Left kidney (tissue), 8 donors: ENCODE measurements at places on chromosomes 5 and 9. TPM values are rescaled to one million over a fixed set of nuclear protein-coding genes. Genes with fewer than 3 reads are reported as not detected.

Gene NEUROG1
- not detected for polyA plus RNA-seq

Gene C5orf52
- polyA plus RNA-seq: not detected

Gene OR1Q1
- polyA plus RNA-seq: not detected

Gene GRM6
- 1.9 TPM for polyA plus RNA-seq

Gene STPG3
- 1.5 TPM for polyA plus RNA-seq

Gene DNAJB5
- polyA plus RNA-seq: 9.3 TPM

Gene PCDHGA4
- polyA plus RNA-seq: 2.6 TPM

Gene SLCO6A1
- not detected for polyA plus RNA-seq

Gene PDZD2
- 22.1 TPM for polyA plus RNA-seq

Gene F12
- 14.6 TPM for polyA plus RNA-seq

Gene IFNW1
- not detected for polyA plus RNA-seq

Gene NAIP
- 47.2 TPM for polyA plus RNA-seq

Gene PCDHB7
- 4.5 TPM for polyA plus RNA-seq

Gene CDX1
- 0.45 TPM for polyA plus RNA-seq

Gene TAF11L10
- polyA plus RNA-seq: not detected

Gene TSSK1B
- 0.12 TPM for polyA plus RNA-seq

Gene NUDT12
- polyA plus RNA-seq: 32.8 TPM

Gene PCDHGA9
- polyA plus RNA-seq: 6.5 TPM

Gene CER1
- 3.3 TPM for polyA plus RNA-seq
